ENCODE measurements at places on chromosomes 6 and 20.

- no peak for DNase-seq
Observed at GRCh38 chr6:101878554-101879276, 485.2 kb downstream of the GRIK2 start.

DNA sequence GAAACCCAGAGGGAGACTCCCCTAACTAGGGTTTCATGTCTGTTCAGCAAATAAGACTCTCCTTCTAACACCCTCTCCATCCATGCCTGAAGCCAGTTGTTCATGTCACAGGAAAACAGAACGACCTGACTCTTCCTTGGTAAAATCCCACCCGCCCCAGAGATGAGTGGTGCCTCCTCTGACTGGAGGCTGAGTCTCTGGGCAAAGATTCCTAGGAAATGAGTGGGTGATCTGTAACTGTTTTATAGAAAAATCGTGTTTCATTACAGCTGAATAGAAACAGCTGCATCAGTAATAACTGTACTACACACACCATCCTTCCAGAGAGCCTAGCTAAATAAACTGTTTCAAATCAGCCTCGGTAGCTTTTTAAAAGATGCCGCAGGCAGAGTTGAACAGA, 37.4 kb upstream of the MRPS10 start:
- no peak for DNase-seq

DNA sequence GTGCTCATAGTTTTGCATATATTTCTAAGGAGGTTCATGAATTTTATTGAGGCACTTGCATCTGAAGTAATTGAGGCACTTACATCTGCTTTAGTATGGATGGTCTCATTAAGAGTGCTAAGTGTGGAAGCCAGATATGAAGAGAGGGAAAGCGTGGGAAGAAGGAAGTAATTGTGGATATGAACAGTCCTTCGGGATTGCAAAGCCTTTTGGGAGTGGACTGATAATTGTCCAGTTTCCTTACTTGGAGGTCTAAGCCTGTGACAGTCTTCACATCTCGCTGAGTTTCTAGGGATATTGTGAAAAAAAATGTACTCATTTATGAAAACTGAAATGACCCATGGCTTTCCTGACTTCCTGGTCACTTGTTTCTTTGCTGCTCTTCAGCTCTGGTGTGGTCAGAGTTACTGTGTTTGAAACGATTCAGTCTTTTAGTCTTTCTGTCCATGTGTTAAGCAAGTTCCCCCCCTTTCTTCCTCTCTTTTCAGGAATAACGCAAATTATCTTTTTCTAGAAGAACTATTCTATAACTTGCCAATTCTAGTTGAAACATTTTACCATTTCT, 137.3 kb downstream of the ZFAND3 start:
- no peak for DNase-seq

GRCh38 chr6:124400261-124400999, 561.8 kb upstream of the RNF217 start:
- DNase-seq = peak; percentile 14

DNA sequence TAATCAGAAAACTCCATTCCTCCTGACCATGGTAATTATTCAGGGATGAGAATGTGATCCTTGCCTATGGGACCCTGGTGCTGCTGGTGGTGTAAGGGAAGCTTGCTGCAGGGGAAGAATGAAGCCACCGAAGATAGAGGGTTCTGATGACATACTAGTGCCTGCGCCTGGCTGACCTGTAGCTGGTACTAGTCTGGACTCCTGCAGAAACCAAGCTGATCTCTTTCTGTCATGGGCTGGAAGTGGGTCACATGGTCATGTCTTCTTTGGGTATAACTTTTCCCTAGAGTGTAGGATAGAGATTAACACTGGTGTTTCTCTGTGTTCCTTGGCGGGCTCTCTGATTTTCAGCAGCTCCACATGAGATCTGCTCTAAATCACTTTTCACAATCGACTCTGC, 8.6 kb upstream of the SLC4A11 start:
- peak; percentile 19 for DNase-seq

DNA sequence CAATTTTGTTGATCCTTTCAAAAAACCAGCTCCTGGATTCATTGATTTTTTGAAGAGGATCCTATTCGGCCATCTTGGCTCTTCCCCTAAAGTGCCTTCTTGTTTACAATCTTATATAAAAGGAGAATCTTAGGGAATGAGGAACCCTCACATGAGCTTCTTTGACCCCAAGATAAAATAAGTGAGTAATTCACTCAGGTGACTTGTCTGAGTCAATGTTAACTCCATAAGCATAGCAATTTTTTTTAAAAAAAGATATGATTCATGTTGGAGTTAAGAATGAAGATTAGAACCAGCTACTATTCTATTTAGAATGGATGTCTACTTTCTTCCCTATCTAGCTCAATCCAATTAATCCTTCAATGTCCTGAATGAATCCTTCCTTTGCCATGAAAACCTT, 21.0 kb downstream of the WASF1 start:
- DNase-seq = no peak

- DNase-seq = no peak
Observed at GRCh38 chr6:82074556-82074955, 173.0 kb downstream of the IBTK start.

- peak; percentile 88 for DNase-seq
Observed at GRCh38 chr6:35496841-35497570, at the start of gene TEAD3. TSS of gene TEAD3 (minus strand) at chr6:35497079.

- DNase-seq = no peak
Observed at GRCh38 chr20:8986631-8987030, 82.3 kb upstream of the PLCB4 start.

DNA sequence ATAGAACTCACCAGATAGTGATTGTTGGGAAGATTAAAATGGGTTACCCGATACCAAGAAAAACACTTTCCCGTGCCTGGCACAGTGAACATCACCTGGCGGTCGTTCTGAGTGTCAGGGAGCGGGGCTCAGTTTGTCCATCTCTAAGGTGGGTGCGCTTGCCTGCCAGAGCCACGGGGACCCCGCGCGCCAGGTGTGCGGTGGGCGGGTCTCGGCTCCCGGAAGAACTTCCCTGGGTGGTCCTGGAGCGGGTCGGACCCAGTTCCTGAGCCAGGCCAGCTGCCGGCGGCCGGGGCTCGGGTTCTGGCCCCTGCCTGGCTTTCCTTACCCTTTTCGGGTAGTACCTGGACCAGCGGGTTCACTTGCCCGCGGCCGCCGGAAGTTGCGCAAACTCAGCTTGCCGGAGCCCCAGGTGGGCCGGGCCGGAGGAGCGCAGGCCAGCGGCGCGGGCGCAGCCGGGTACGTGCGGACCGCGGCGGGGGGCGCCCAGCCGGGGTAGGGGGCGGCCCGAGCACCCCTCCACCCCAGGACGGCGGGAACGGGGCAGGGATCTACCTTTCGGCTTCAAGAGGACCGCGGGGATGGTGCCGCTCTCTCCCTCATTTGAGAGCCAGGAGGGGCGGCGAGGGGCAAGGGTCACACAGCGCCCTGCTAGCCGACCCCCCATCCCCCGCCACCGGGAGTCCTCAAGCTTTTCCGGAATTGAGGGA, 7.5 kb downstream of the FAM110A start:
- no peak for DNase-seq

DNA sequence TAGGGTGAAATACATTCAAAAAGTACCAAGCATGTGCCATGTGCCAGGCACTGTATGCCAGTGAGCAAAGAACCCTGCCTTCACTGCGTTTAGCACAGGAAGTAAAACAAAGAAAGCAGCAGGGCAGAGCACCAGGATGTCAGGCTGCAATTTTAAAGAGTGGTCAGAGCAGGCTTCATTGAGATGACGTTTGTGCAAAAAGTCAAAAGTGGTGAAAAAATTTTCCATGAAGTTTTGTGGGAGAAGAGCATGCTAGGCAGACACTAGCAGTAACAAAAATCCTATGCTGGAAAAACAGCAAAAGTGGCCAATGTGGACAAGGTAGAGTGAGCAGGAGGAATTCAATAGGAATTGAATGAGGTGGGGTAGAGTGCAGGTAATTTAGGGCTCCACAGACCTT, 31.3 kb downstream of the AKIRIN2 start:
- DNase-seq = no peak

- no peak for DNase-seq
Observed at GRCh38 chr6:107816818-107817217, 7.3 kb downstream of the SCML4 start.

DNA sequence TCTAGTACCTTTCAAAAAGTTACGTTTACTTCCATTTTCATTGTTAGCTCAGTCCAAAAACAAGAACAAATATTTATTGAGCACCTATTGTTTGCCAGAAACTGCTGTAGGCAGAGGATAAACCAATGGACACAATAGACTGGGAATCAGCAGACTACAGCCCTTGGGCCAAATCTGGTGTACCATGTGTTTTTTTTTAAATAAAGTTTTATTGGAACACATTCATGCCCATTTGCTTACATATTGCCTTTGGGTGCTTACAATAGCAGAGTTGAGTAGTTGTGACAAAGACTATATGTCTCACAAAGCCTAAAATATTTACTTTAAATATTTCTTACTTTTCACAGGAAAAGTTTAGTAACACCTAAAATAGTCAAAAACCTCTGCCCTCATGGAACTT, 216.1 kb downstream of the COL9A1 start:
- DNase-seq = no peak

DNA sequence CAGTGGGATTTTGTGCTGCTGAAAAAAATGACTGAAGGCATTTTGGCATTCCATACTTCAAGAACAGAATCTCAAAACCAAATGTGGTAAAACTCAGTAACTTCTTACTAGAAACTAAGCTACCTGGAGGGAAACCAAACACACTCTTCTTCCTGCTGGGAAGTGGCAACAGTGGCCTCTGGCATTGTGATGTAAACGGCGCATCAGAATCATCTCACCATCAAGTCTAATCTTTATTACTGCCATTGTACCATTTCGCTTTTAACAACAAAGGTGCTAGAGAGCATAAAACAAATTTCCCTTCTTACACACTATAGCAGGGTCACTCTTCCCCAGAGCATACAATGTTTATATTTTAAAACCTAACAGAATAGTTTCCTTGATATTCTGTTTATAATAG, 101.6 kb upstream of the CEP162 start:
- no peak for DNase-seq

DNA sequence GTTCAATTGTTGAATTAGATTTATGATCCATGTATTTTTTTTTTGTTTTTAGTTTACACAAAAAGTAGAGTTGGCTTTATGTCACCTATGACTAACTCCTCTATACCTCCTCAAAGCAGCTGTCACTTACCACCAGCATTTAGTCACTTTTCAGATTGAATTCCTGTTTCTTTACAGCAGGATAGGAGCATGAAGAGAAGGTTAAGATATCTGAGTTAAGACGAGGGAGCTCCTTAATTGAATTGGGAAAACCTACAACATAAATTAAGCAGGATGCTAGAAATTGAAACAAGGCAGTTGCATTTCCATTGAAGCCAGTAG, 237.2 kb downstream of the FARS2 start:
- DNase-seq = no peak

- DNase-seq = no peak
Observed at GRCh38 chr6:141513830-141514229, 618.9 kb upstream of the GJE1 start.

- DNase-seq = no peak
Observed at GRCh38 chr6:137665342-137665934, 171.2 kb upstream of the OLIG3 start.

DNA sequence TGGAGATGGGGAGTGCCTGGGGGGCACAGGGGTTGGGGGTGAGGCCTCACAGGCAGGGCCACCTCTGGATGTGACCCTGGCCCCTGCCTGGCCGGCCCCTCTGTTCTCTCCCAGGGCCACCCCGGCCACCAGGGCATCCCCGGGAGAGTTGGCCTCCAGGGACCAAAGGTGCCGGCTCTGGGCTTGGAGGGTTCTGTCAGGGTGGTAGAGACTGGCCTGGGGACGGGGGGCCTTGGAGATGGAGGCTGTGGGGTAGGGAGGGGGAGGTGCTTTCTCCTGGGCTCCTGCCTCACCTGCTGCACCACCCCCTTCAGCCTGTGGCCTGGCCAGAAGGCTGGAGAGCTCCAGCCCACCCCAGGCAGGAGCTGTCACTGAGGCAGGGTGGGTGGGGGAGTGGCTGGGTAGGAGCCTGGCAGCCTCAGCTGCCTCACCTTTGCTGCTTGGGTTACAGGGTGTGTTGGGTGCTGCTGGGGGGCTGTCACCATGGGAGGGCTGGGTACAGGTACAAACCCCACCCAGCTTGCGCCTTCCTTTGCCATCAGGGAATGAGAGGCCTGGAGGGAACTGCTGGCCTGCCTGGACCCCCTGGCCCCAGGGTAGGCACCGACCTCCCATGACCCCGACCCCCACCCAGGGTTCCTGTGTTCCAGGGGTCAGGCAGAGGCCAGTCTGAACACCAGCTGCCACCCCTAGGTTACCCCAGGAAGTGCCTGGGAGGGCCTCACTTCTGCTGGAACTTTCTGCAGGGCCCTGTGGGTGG, 32.7 kb downstream of the COL20A1 start:
- DNase-seq = no peak

- DNase-seq = peak; percentile 84
Observed at GRCh38 chr20:45987108-45987780, 15.2 kb upstream of the ZNF335 start.

- no peak for DNase-seq
Observed at GRCh38 chr6:11012976-11013720, 31.0 kb downstream of the ELOVL2 start.

- DNase-seq = no peak
Observed at GRCh38 chr6:106385530-106385929, 25.0 kb downstream of the CRYBG1 start.

DNA sequence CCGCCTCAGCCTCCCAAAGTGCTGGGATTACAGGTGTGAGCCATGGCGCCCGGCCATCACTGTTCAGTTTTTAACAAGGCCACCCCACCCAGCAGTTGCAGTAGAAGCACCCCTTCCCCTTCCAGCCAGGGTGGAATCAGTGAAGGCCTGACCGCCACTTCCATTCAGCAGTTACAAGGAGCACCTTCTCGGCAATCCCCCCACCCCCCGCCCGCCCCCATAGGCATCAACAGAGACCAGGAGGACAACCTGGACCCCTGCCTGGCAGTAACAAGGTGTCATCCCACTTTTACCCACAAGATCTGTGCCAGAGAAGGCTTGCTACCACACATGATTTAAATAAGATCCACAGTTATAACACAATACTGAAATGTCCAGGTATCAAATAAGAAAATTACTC, 23.1 kb downstream of the NCR2 start:
- no peak for DNase-seq

GRCh38 chr6:15430186-15430585, 184.3 kb downstream of the JARID2 start:
- no peak for DNase-seq

DNA sequence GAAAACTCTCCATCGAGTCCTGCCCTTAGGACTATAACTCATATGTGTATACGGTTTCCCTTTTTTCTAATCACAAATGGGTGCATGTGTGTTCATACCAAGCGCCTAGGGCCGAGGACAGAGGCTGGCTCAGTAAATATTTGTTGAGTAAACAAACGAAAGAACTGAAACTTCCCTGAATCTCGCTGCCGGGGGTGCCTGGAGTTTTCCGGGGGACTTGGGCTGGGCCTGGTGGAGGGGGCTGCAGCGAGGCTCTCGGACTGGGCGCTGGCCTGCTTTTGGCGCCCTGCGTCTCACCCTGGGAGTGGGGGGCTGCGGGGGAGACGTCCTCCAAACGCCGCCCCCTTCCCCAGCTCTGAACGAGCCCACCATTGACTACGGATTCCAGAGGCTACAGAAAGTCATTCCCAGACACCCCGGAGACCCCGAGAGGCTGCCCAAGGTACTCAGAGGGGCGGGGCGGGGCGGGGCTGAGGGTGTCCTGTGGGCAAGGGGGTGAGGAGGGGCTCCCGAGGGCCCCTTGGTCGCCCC, 49.0 kb downstream of the CPXM1 start:
- no peak for DNase-seq

- no peak for DNase-seq
Observed at GRCh38 chr6:97594844-97595243, 311.8 kb upstream of the MMS22L start.

GRCh38 chr6:5905431-5906339, 101.0 kb downstream of the NRN1 start:
- peak; percentile 14 for DNase-seq

GRCh38 chr6:37938909-37939308, 119.4 kb downstream of the ZFAND3 start:
- no peak for DNase-seq
